SW 1271 (cell line): ENCODE measurements at places on chromosomes 4 and X.

DNA sequence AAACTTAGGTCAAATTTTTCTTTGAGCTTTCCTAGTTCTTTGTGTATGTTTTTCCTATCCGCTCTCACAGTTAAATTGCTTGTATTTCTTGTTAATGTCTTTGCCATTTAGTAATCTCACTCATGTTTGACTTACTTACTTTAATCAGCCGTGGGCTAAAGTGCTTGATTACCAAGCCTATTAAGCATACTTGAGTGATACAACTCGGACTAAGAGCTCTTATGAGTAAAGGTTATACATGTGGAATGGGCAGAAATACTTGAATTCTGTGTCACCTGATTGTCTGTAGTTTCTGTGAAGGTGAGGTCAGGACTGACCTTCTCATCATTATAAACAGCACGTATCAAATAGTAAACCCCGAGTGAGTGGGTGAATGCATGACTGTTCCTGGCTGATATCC, 664.5 kb downstream of the PDHA2 start:
- DNase-seq: no peak

DNA sequence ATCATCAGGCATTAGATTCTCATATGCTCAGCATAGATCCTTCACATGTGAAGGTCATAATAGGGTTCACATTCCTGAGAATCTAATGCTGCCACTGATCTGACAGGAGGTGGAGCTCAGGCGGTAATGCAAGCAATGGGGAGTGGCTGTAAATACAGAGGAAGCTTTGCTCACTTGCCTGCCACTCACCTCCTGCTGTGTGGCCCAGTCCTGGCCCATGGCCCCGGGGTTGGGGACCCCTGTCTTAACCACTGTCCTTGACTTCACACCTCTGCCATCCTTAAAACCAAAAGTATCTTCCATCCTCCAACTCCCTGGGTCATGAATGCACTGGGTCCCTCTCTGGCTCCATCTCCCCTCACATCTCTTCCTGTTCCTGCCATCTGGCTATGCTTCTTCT, 129.1 kb downstream of the HMX1 start:
- DNase-seq: no peak

GRCh38 chr4:5828005-5828391, 64.9 kb downstream of the CRMP1 start:
- DNase-seq: no peak

DNA sequence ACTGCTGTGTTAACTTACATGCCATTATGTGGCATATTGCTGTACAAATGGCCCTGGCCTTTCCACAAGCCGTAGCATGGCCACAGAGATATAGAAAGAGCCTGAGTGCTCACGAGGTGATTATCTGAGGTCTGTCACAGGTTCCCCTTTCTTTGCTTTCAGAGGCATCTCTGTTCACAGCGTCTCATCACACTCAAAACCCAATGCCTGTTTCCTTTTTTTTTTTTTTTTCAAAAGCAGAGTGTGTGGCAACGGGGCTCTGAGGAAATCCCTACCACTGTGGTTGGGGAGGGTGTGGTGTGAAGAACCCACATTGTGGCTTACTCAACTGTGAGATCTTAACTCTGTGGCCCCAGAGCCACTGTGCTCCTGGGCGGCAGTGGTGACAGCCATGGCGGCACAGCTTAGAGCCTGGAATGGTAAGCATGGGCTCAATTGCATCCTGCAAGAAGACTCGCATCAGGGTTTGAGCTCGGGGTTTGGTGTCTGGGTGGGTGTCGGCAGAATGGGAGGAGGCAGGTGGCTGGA, 30.8 kb downstream of the RTL5 start:
- DNase-seq: no peak

DNA sequence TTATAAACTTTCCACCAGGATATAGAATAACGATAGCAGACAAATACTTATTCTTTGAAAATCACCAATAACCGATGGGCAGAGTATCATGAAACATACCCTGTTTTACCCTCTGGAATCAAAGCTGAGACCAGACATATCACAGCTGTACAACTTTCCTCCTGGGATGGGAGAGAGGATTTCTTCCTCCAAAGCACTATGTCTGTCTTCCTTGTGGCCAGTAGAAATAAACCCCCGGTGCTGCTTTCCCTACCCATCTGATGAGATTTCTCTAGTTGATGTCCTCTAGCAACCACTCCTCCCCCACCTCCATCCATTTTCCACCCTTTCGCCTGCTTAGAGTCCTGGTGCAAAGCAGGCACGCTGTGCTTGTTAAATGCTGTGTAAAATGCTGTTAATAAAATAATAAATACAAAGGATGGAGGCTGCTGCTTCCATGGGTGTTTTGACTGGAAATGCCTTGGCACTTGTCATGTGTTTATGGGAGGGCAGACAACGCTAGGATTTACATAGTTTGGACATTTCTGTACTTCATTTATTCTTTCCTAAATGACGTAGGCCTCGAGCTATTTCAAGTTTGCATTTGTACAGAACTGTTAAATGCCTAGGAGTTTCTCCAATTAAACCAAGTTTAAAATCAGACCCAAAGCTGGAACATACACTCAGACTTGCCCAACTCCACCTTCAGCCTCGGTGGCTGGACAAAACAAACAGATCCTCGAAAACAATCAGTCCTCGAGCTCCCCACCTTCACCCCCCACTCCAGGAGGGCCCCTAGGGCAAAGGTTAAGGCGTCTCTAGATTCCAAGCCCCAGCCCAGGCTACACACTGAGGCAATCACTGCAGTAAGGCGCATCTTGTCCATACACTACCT, 10.1 kb downstream of the BCOR start:
- DNase-seq: no peak
